ENCODE measurements at places on chromosomes 2 and 18. TPM values are rescaled to one million over a fixed set of nuclear protein-coding genes. Genes with fewer than 3 reads are reported as not detected.

MEMO1 gene
- 44.8 TPM for total RNA-seq

RSAD2 gene
- total RNA-seq, result 4.5 TPM

CNTNAP5 gene
- not detected for total RNA-seq

UXS1 gene
- total RNA-seq, result 105 TPM

DHRS9 gene
- 0.71 TPM for total RNA-seq

SERPINB4 gene
- not detected for total RNA-seq

SLC16A14 gene
- not detected for total RNA-seq

TUBB8B gene
- 0.22 TPM for total RNA-seq

APLF gene
- 3.5 TPM for total RNA-seq

MOGAT1 gene
- not detected for total RNA-seq

SFTPB gene
- total RNA-seq, result not detected

ZNF532 gene
- total RNA-seq, result 11.8 TPM

DPP4 gene
- total RNA-seq, result 34.6 TPM

CKAP2L gene
- 31.4 TPM for total RNA-seq

PSMA8 gene
- total RNA-seq, result 0.58 TPM

DNA sequence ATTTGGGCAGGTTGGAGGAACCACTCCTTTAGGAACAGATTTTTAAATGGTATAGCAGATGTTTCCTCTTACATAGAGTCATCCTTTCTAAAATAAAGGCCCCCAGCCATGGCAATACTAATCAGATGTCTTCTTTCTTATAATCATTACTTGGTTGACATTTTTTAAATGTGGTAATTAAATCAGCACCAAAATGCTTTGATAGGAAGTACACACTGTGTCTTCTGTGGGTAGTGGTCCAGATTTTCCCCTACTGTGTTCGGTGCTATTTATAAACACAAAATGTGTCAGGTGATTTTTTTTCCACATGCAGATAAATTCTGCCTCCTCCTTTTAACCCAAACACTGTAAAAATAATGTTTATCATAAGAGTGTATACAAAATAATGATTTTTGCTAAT, 200.9 kb upstream of the DTNA start:
- no peak for ATAC-seq

- no peak for ATAC-seq
Measured at GRCh38 chr2:10414591-10414990, 33.5 kb downstream of the ODC1 start.

DNA sequence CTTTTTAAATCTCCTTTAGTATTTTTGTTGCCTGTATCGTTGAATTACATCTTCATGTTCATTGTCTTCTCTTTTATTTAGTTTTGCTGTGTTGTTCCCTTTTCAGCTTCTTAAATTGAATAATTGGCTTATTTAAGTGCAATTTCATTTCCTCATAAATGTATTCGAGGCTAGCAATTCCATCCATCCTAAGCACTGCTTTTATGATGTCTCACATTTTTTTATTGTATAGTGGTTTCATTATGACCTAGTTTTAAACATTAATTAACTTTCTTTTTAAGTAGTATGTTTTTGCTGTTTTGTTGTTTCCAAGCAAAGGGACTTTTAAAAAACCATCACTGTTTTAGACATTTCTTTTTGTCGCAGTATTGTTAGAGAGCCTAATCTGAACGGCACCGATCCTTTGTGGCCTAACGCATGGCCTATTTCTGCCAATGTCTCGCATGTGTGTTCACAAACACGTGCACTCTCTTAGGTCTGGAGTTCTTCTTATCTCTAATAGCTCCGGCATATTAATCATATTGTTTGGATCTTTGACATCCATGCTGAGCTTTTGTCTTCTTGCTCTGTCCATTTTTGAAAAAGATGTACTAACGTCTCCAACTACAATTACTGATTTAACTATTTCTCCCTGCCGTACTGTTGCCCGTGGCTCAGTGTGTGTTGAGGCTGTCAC, 59.6 kb upstream of the ZNF516 start:
- no peak for ATAC-seq

GRCh38 chr2:172288603-172289002, 138.8 kb upstream of the ITGA6 start:
- ATAC-seq, result peak; percentile 70

- ATAC-seq, result no peak
Measured at GRCh38 chr2:219718066-219718465, 90.6 kb downstream of the SLC4A3 start.

DNA sequence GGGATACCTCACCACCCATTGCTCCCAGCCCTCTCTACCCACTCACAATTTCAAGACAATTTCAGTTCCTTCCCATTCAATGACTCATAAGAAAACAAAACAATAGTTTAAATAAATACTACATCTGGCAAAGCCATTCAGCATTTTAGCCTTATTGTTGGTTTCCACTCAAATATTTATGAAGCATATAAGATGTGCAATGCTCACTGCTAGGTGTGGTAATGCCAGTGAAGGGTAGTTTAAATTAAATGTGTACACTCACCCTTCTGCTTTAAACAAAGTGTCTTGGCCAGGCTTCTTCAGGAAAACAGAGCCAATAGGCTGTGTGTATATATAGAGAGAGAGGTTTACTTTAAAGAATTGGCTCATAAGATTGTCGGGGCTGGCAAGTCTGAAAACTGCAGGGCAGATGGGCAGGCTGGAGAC, 37.0 kb downstream of the INO80C start:
- no peak for ATAC-seq

DNA sequence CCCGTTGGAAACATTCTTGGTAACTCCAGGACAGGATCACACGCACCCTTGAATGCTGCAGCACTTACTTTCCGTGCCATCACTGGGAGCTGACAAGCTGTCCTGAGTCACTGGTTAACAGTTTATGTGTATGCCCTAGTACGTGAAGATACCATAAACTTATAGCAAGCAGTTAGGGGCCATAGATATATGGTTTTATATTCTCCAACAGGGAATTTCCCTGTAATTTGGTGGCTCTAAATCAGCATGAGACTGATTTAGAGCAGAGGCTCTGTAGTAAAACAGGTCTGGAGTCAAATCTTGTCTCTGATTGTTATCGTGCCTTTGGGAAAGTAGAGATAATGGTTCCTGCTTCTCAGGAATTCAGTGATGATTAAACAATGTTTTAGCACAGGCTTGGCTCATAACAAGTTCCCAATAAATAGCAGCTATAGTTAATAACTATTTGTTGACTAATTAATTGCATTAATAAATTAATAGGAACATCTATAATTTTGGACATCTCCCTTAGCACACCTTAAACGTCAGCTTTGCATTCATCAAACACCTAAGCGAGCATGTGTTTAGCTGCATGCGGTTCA, 215.2 kb downstream of the VAPA start:
- ATAC-seq, result no peak

GRCh38 chr2:112714836-112715631, 5.8 kb upstream of the NT5DC4 start:
- no peak for ATAC-seq

GRCh38 chr2:15298770-15299169, 262.4 kb downstream of the NBAS start:
- no peak for ATAC-seq

GRCh38 chr2:218954541-218955300, 4.7 kb upstream of the CDK5R2 start:
- ATAC-seq, result no peak

GRCh38 chr2:38093527-38094165, 17.7 kb upstream of the CYP1B1 start:
- ATAC-seq, result peak; percentile 33

GRCh38 chr2:147577323-147577997, 267.4 kb upstream of the ACVR2A start:
- ATAC-seq, result no peak

GRCh38 chr2:27092696-27093429, 6.3 kb downstream of the KHK start:
- ATAC-seq, result no peak

DNA sequence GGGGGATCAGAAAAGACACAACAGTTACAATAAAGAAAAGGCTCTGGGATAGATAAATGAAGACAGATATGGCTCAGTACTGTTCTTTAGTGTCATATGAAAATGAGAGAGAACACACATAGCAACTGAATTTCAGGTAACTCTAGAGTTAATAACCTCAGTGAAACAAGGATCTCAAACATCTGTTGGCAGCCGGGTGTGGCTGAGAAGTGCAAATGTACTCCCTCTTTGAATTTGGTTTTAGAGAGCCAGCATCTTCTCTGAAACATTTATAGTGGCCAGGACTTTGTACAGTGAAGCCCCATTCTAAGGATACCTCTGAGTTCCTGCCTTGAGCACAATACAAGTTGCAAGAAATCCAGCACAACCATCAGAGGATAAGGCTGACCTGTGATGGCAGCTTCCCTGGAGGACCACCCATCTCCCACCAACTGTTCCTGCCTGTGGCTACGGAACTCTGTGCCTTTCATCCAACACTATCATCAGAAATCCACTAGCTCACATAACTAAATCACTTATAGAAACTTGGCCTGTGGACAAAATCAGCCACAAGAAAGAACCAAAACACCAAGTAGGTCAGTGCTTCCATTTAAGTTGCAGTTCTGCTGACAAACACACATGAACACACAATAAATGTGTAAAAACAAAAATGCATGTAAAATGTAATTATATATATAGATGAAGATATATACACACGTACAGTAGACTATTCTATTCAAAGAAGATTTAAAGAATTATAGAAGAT, 37.3 kb upstream of the PEX13 start:
- ATAC-seq, result no peak

DNA sequence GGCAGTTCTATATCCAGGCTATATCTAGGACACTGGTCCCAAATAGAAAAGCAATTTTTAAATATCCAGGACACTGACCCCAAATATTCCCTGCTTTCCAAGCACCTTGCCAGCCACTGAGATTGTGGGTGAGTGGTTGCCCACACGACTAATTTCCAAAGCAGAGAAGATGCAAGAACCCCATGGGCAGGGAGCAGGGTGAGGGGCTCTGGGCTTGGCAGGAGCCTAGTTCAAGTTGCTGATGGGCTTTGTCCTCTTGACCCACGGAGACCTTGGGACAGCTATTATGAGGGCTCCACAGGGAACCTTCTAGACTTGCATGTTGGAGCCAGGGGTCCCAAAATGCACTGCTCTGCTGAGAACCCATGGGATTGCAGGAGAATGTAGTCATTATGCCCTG, 146.0 kb upstream of the SMAD2 start:
- no peak for ATAC-seq

- ATAC-seq, result no peak
Measured at GRCh38 chr18:66150650-66151049, 399.8 kb downstream of the CDH7 start.

DNA sequence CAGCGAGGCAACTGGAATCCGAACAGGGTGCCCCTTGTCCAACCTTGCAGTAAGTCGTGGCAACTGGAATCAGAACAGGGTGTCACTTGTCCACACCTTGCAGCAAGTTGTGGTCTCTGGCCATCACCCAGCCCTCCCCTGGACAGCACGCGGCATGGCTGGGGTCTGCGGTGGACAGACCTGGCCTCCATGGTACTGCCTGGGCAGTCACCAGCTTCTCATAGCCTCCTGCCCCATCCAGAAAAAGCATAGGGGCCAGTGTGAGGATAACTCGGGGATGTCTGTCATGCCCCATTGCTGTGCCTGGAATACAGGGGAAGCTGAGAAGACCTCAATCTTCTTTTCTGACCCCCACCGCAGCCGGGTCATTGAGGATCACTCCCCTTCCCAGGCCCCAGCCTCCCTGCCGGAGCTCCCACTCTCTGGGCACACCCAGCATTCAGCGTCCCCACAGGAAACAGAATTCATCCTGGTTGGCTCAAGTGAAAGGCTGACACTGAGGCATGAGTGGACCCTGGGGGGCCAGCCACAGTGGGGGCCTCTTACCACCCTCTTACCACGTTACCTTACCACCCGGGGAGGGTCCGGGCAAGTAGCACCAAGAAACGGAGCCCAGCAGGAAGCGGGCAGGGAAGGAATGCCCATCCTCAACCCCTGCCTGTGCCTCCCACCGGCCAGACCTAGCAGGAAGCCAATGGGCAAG, 68.0 kb upstream of the RAB6C start:
- ATAC-seq, result no peak

GRCh38 chr2:240297256-240298116, 138.0 kb upstream of the GPC1 start:
- no peak for ATAC-seq

DNA sequence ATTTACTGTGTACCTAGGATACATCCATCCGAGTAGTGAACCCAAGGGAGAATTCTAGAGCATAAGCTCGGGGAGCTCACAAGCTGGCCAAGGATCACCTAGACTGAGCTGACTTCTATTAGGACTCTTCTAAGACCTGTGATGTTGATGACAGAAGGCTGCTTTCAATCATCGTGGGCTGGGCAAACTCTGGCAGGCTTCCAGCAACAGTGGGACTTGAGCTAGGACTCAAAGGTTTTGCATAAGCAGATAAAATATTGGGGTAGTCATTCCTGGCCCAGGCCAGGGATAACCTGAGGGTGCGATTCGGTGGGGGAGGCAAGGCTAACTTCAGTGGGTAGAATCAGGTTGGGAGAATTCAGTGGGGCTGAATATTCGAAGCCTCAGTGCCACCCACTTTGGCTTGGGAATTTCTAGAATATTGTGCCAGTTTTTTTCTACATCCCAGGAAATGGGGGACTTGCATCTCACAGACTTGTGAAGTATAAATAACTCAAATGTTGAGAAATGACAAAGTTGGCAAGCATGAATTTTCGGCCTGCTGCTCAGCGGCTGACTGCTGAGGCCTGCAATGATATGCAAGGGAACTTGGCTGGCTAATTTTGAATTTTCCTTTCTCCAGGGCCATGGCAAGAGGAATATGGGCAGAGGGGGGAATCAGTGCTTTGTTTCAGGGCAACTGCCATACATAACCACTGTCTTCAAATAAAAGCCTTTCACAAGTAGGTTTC, 274.3 kb downstream of the PRKCE start:
- no peak for ATAC-seq

- no peak for ATAC-seq
Measured at GRCh38 chr18:3086871-3087270, 73.9 kb upstream of the LPIN2 start.

GRCh38 chr2:18435426-18436037, 124.9 kb downstream of the RDH14 start:
- ATAC-seq, result no peak
